Tibial artery (tissue), 4 donors: ENCODE measurements at places on chromosomes 4 and X.

DNA sequence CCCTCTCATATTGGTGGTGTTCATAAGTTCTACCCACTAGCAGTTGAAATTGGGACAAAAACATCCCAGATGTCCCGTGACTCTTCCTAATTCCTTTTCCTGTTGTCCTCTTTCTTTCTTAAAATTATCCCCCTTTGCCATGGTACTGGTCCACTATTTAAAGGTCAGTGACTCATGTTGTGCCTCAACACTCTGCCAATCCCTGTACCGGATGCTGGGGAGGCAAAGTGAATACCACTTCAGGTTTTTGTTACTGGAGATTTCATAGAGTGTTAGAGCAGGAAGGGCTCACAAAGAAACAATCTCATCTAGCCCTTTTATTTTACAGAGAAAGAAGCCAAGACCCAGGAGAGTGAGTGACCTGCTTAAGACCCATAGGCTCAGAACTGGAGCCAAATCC lies 24.6 kb downstream of the SEPTIN11 start:
- H3K4me3 ChIP-seq, result no peak overlapping the region
- H3K4me1 ChIP-seq, result no peaks in the 10 kb centered on the region
- peak overlapping the region; percentile 43 for H3K27ac ChIP-seq

DNA sequence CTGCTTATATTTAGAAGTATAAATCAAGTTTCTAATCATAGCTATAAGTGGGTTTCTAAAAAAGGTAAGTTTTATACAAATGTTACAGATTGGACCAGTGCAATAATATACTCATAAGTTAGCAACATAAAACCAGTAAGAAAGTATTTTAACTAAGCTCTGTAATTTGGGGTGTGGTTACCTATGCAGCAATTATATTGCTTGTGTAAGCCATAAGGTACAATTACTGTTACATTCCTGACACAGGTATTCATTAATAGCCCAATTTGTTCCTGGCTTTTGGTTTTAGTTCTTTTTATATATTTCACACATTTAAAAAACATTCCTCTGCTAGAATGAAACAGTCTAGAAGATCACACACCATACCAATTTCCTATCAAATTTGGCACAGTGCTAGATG lies 115.1 kb downstream of the FRYL start:
- H3K4me1 ChIP-seq, result no peaks in the 10 kb centered on the region
- no peaks in the 10 kb centered on the region for H3K36me3 ChIP-seq
- DNase-seq, result no peak
- H3K4me3 ChIP-seq, result no peak overlapping the region
- no peaks in the 10 kb centered on the region for H3K27me3 ChIP-seq
- no peak overlapping the region for H3K27ac ChIP-seq

- H3K27me3 ChIP-seq, result no peaks in the 10 kb centered on the region
- H3K36me3 ChIP-seq, result no peaks in the 10 kb centered on the region
- no peak overlapping the region for H3K4me3 ChIP-seq
- H3K4me1 ChIP-seq, result peaks cover 75% of the 10 kb centered on the region
- peak overlapping the region; percentile 58 for H3K27ac ChIP-seq
Measured at GRCh38 chr4:38670109-38670901, 6.3 kb downstream of the KLF3 start.

GRCh38 chrX:23515028-23515427 lies 152.3 kb upstream of the PRDX4 start:
- H3K27me3 ChIP-seq, result no peaks in the 10 kb centered on the region
- H3K4me1 ChIP-seq, result peaks cover 5% of the 10 kb centered on the region
- DNase-seq, result no peak
- no peak overlapping the region for H3K27ac ChIP-seq
- no peak overlapping the region for H3K4me3 ChIP-seq
- H3K36me3 ChIP-seq, result no peaks in the 10 kb centered on the region

DNA sequence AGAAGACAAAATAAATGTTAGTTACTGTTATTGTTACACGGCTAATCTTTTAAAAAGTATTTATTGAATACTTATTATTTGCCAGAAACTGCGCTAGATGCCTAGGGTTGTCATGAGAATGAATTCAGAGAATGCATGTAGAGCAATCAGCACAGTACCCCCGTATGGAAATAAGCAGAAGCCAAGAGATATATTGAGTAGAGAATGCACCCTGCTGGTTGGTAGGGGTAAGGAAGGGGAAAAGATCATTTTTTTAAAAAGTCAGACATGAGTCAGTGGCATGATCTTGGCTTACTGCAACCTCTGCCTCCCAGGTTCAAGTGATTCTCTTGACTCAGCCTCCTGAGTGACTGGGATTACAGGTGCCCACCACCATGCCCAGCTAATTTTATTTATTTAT lies 13.1 kb upstream of the DRP2 start:
- H3K4me1 ChIP-seq, result no peaks in the 10 kb centered on the region
- H3K27ac ChIP-seq, result no peak overlapping the region
- no peak overlapping the region for H3K4me3 ChIP-seq
- no peak for DNase-seq

DNA sequence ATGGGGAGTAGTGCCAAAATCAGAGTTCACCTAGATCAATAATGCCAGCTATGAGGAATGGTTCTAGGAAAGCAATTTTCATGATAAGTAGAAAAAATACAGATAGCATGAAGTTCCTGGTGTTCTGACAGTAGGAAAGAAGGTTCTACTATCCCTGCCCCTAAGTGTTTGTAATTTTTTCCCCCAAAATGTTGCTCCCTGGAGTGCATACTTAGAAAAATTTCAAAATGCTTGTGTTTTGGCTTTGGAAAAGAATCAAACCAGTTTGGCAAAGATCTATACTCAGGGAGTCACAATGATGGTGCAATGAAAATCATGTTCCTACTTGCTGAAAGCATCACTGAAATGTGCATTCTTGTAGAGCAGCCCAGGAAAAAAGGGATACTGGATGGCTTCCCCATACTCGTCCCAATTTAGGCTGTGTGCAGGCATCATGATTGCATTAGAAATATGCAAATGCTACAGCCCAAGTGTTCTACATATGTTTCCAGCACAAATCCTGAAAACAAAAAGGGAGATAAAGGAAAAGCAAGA lies 74.7 kb downstream of the LPAR4 start:
- H3K4me3 ChIP-seq, result no peak overlapping the region
- no peak overlapping the region for H3K27ac ChIP-seq
- H3K36me3 ChIP-seq, result no peaks in the 10 kb centered on the region
- DNase-seq, result no peak

GRCh38 chr4:96755569-96756484 lies 915.9 kb downstream of the PDHA2 start:
- H3K27me3 ChIP-seq, result no peaks in the 10 kb centered on the region
- no peak overlapping the region for H3K27ac ChIP-seq
- DNase-seq, result no peak
- no peak overlapping the region for H3K4me3 ChIP-seq

DNA sequence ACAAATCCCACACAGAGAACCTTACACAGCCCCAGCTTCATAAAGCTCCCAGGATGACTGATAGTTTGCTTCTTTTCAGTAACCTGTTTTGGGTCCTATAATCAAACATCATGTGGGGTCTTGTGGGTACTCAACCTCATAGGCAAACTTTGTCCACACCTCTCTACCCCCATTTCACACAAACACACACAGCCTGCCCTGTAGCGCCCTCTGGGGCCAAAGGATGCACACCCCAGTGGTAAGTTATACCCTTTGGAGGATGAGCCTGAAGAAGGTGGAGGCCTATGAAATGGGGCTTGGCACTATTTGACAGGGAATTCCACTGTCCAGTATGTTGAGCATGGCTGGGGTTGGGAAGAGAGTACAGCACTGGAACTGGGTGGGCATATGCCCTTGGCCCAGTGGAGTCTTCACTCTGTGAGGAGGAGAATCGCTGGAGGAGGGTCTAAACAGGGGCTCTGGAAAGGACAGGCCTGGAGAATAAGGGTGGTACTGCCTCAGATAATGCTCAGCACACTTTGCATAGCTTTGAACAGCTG lies 30.5 kb upstream of the COL25A1 start:
- H3K4me3 ChIP-seq, result no peak overlapping the region
- DNase-seq, result no peak
- H3K36me3 ChIP-seq, result no peaks in the 10 kb centered on the region
- H3K4me1 ChIP-seq, result peaks cover 10% of the 10 kb centered on the region
- no peaks in the 10 kb centered on the region for H3K27me3 ChIP-seq

- H3K27ac ChIP-seq, result peak overlapping the region; percentile 27
- H3K27me3 ChIP-seq, result no peaks in the 10 kb centered on the region
- H3K36me3 ChIP-seq, result no peaks in the 10 kb centered on the region
- DNase-seq, result no peak
Measured at GRCh38 chr4:85862896-85863295, 387.9 kb downstream of the ARHGAP24 start.

GRCh38 chr4:4805887-4806286 lies 53.6 kb upstream of the MSX1 start:
- H3K4me1 ChIP-seq, result no peaks in the 10 kb centered on the region
- H3K4me3 ChIP-seq, result no peak overlapping the region
- no peak for DNase-seq

- no peaks in the 10 kb centered on the region for H3K36me3 ChIP-seq
- no peaks in the 10 kb centered on the region for H3K4me1 ChIP-seq
- H3K27ac ChIP-seq, result no peak overlapping the region
- H3K4me3 ChIP-seq, result no peak overlapping the region
- no peaks in the 10 kb centered on the region for H3K27me3 ChIP-seq
- DNase-seq, result no peak
Measured at GRCh38 chrX:19563327-19563726, 48.0 kb upstream of the MAP3K15 start.
